Activated naive CD4-positive, alpha-beta T cell treated with anti-CD3 and anti-CD28 coated beads, Interleukin-2, amount 50 U/mL, for 16 hours (primary cell): ENCODE measurements at places on chromosomes 16 and 17.

GRCh38 chr17:38867968-38868816 is 1.7 kb upstream of the LASP1 start:
- DNase-seq = no peak

DNA sequence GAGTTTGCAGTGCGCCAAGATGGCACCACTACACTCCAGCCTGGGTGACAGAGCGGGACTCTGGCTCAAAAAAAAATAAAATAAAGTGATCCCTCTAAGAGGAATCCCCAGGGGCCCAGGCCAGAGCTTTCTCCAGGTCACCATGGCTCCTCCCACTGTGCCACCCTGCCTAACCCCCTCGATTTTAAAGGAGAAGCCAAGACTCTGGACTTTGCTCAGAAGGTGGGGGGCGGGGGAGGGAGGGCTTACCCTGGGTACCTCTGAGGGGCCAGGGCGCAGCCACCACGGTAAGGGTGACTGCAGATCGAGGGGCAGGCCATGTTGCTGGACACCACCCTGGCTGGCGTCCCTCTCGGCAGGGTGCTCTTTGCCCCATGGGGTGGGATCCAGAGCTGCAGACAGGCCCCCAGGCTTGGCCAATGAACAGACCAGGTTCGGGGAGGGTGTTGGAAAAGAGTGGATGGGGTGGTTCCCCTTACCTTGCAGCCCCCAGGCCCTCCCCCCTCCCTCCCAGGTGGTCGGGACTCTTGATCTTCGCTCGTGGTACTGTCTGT is 455 bp upstream of the GRB7 start:
- DNase-seq = no peak

DNA sequence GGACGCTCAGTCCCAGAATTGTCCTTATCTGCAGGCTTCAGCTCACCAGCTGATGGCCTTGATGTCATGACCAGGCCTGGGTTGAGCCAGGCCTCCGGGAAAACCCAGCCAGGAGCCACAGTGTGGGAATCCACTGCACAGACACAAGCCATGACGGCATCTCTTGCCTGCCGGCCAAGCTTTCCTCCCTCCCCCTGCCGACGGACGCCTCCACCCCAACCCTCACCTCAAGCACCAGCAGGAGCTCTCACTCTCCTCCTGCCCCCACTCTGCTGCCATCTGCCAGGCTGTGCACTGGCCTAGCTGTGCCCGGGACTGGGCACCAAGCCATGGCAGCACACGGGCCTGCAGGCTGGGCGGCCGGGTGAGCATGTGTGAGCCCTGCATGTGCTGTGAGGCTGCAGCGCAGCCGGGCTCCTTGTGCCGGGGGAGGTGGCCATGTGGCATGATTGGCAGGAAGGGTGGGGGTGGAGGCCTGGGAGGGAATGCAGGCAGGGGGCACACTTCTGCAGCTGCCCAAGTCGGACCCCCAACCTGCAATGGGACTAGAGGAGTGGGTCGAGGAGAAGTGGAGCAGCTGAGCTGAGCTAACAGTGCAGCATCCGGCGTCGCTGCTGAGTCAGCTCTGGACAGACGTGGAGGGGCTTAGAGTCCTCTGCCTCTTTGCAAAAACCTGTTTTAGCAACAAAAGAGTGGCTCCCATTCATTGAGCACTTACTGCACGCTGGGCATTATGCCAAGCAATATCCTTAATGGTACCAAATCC is 268.5 kb downstream of the CBLN1 start:
- DNase-seq = no peak

- no peak for DNase-seq
These were observed 8.5 kb downstream of the ITGA3 start for GRCh38 chr17:50064253-50065001.

DNA sequence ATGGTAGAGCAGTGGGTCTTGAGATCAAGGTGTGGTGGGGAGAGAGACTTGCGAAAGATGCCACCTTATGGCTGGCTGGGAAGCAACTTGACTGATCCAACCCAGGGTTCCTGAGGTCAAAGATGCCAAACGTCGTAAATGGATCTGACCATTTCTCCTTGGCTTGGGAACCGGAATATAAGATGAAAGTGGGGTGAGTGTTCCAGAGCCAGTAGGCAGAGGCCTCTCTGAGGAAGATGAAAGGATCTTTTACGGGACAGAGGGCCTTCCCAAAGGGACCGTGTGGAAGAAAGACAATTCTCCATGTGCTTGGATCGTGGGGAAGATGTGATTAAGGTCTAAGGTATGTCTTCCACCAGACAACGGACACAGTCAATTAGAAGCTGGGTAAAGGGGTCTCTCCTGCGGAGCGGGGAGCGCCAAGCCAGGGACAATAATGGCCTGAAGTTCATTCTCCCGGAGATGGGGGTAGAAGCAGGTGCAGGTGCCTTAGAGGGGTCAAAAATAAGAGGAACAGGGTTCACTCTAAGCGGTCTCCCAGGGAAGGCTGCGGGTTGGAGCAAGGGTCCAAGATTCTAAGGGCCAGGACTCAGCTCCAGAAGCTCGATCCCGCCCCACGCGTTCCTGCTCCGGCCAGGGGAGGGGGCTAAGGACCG is 800 bp downstream of the FXR2 start:
- no peak for DNase-seq

GRCh38 chr17:80608326-80608725 is 63.7 kb downstream of the RPTOR start:
- DNase-seq = no peak

DNA sequence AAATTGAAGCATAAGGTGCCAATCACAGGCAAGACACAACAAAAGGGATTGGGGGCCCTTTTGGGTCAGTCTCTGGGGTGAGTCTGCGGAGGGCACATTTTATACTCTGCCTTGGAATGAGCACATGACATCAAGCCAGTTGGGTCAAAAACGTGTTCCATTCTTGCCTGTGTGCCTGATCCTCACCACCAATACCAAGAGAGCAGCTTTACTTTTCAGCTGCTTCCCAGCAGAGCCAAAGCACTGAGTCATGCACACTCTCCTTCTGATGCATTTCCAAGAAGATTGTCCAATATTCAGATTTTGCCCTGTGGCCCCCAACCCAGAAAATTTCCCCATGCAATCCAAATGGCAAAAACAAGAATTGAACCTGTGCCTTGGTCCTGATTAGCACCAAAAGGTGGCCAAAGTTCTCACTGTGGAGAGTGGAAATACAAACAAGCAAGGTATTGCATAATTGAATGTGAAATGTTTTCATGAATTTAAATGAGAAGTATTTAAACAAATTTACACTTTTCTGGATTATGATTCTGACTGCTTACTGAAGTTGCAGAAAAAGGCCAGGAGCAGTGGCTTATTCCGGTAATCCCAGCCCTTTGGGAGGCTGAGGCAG is 217.8 kb upstream of the SOX9 start:
- no peak for DNase-seq

GRCh38 chr16:78289844-78290277 is 190.4 kb downstream of the WWOX start:
- no peak for DNase-seq
